Stimulated activated CD4-positive, alpha-beta T cell treated with anti-CD3 and anti-CD28 coated beads, Interleukin-1b, Interleukin-23, amount 100 ng/mL, for 1 hour (primary cell): ENCODE measurements at places on chromosomes 13 and 19.

DNA sequence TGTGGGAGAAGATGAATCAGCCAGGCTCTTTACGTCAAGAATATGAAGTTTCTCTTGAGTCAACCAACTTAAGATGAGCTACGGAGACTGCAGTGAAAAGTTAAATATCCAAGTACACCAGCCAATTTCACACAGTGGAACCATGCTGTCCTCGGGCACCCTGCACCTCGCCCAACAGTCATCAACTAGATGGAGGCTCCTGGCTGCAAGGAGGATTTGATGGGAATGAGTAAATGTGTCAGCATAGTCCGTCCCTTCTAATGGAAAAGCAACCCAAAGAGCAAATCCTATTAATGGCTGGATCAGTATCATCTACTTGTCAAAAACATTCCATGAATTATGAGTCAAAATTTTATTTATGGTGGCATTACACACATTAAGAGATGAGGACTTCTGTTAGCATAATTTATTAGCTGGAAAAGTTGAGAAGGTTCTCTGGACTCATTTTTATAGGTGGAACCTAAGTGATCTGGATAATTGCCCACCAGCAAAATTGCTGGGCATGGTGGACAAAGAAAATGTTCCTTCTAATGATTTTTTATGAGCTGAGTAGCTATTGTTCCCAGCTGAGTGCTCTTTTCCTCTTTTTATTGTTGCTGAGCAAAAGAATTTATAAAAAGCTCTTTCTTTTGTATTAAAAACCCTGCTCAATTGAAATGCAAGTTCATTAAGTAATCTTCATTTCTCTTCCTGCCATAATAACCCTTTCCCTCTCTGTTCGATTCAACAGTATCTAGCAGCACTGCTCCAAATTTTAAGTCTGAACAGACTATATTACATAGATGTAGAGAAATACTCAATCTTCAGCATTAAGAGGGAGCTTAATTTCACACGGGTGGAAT is 88.4 kb downstream of the DNAJC15 start:
- DNase-seq, result no peak

GRCh38 chr13:77985866-77986636 is 67.4 kb upstream of the EDNRB start:
- DNase-seq, result no peak

DNA sequence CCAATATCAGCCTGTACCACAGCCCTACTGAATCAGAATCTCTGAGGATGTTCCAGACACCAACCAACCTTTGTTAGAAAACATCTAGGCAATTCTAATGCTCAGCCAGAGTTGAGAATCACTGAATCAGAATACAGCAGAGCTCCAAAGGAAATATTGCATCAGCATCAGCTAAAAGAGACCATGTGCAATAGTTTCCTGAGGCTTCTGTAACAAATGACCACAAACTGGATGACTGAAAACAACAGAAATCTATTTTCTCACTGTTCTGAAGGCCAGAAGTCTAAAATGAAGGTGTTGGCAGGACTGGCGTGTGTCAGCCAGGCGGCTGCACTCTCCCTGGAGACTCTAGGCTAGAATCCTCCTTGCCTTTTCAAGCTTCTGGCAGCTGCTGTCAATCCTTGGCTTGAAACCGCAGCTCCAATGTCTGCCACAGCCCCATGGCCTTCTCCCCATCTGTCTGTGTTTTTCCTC is 1.2 kb upstream of the DCT start:
- DNase-seq, result no peak

DNA sequence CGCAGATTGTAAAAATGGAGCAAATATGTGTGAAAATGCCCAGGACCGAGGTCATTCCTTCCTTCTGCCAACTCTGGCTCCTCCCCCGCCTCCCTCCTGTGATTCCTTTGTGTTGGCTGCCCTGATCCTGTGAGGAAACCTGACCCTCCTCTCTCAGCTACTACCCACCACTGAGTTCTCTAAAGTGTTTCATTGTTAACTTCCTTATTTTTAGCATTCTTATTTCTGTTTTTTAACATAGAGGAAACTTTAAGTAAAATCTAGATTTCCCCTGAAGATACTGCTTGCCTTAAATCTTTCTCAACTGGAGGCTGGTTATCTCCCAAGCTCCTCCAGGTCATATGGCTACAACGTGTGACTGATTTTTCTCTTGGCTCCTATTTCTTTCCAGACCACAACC is 21.7 kb upstream of the FBXL3 start:
- no peak for DNase-seq

GRCh38 chr19:10661946-10662345 is 7.8 kb downstream of the ILF3 start:
- DNase-seq, result no peak

- no peak for DNase-seq
Measured at GRCh38 chr19:8108560-8109445, 40.6 kb downstream of the FBN3 start.

DNA sequence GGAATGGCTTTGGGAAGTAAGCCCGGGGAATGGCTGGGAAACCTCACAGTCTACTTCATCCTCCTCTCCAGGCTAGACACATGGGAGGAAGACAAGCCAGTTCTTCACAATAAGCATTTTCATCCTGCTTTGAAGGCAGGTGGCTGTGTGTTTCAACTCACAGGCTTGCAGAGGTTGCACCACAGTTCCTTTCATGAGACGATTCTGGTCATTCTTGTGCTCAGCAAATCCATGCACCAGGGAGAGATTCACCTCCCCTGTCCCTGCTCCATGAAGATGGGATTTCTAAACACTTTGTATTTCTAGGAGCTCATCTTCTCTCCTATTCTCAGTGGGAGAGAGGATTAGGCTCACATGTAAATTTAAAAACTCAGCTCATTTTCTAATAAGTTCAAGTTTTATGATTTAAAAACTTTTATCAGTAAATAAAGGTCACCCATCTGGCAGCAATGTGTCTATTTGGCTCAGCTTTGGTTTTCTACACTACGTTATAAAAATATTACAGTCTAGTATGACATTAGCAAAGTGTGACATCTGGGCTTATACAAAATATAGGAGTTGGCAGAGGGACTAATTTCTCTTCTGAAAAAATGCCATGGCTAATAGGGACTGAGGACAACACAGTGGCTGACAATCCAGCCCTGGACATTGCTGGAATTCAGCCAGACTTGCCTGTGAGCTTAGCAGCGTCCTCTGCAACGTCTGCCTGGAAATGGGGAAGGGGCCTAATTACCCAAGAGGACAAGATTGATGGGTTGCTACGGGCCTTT is 283.2 kb upstream of the SLC10A2 start:
- DNase-seq, result no peak

DNA sequence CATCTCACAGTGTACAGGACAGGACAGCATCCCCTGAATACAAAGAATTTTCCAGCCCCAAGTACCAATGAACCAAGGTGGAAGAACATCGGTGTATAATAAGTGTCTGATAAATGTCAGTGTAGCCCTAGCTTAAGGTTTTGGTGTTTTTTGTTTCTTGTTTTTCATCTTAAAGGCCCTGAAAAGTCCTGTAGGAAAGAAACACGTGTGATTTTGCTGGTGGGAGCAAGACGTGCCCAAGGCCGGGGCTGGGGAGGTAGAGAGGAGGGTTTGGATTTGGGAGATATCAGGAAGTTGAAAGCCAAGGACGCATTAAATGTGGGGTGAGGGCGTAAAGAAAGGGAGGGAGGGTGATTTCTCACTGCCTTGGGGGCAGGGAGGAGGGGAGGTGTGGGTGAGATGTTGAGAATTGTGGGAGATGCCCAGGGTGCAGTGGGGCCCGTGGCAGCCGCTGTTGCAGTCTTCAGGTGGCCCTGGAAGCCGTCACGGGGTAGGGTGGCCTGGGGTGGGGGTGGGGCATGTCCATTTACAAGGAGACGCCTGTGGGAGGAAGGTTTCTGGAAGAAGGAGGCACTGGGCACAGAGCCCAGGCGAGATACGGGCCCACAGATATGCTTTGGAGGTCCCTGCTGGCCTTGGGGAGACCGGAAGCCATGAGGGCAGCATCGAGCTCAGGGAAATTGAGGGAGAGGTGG is 6.7 kb downstream of the CAMSAP3 start:
- no peak for DNase-seq

GRCh38 chr13:82330499-82330898 is 1551.8 kb downstream of the SLITRK1 start:
- no peak for DNase-seq

DNA sequence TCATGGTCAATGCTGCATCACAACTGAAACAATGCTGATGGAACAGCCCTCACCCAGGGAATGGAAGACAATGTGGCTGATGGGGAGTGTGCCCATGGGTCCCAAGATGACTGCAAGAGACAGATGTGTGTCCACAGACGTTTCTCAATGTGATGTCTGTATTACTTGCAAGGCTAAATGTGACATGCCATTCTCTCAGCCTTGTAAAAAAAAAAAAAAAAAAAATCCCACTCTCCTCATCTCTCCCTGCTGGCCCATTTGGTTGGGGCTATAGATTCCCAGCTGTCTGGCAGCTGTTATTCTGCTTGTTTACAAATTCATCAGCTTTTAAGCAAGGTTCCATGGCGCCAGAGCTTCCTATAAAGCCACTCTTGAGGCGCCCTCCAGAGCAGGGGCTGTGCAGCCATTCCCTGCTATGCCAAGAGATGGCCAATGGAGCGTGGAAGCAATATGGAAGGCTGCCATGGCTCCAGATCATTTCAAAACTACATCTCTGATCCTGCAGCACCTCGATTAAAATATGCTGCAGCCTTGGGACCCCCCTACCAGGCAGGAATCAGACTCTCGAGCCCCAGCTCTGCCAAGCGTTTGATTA is 294.8 kb downstream of the FOXO1 start:
- no peak for DNase-seq
